Colonic mucosa (tissue), 4 donors: ENCODE measurements at places on chromosomes 3 and 15. TPM values are rescaled to one million over a fixed set of nuclear protein-coding genes. Genes with fewer than 3 reads are reported as not detected.

- DNase-seq, result no peak
- no peaks in the 10 kb centered on the region for H3K36me3 ChIP-seq
- H3K27ac ChIP-seq, result no peak overlapping the region
- no peak overlapping the region for H3K4me3 ChIP-seq
- H3K4me1 ChIP-seq, result no peaks in the 10 kb centered on the region
- H3K27me3 ChIP-seq, result no peaks in the 10 kb centered on the region
Observed at GRCh38 chr3:173690542-173691180, 293.1 kb downstream of the NLGN1 start.

GRCh38 chr3:40765884-40766283 lies 241.1 kb downstream of the ZNF621 start:
- no peak for DNase-seq
- H3K4me3 ChIP-seq, result no peak overlapping the region
- H3K36me3 ChIP-seq, result no peaks in the 10 kb centered on the region
- no peaks in the 10 kb centered on the region for H3K27me3 ChIP-seq
- peaks cover 4% of the 10 kb centered on the region for H3K4me1 ChIP-seq
- no peak overlapping the region for H3K27ac ChIP-seq

The ZNF106 gene
- 41.9 TPM for total RNA-seq

The STAB1 gene
- total RNA-seq, result 41.1 TPM

- H3K27me3 ChIP-seq, result no peaks in the 10 kb centered on the region
- no peak for DNase-seq
- no peak overlapping the region for H3K27ac ChIP-seq
- H3K4me1 ChIP-seq, result no peaks in the 10 kb centered on the region
- no peak overlapping the region for H3K4me3 ChIP-seq
- no peaks in the 10 kb centered on the region for H3K36me3 ChIP-seq
Observed at GRCh38 chr15:100429116-100429728, 87.4 kb upstream of the ADAMTS17 start.

The CSPG5 gene
- 0.74 TPM for total RNA-seq

DNA sequence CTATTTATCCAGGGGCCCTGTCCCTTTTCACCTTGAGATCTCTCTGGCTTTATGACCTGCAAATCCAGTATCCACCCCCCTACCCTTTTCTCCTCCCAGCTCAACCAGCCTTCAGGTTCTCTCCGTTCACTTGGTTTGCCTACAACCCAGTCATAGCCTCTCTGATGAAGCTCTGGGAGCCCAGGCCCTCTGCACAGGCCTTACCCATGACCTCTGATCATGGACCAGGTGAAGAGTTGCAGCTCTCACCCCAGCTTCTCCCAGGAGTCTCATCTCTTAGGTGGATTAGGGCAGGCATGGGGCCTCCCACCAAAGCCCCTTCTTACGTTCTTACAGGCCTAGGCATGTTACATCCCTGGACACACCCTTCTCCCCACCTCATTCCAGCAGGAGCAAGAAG lies 59.8 kb downstream of the EXOG start:
- H3K36me3 ChIP-seq, result no peaks in the 10 kb centered on the region
- H3K27me3 ChIP-seq, result no peaks in the 10 kb centered on the region
- H3K4me1 ChIP-seq, result no peaks in the 10 kb centered on the region
- no peak overlapping the region for H3K4me3 ChIP-seq
- no peak for DNase-seq

- H3K36me3 ChIP-seq, result no peaks in the 10 kb centered on the region
- DNase-seq, result no peak
- H3K27ac ChIP-seq, result no peak overlapping the region
- no peaks in the 10 kb centered on the region for H3K27me3 ChIP-seq
- H3K4me3 ChIP-seq, result no peak overlapping the region
- peaks cover 7% of the 10 kb centered on the region for H3K4me1 ChIP-seq
Observed at GRCh38 chr15:29682781-29683180, 139.5 kb downstream of the TJP1 start.

The PXYLP1 gene
- total RNA-seq, result 8.9 TPM

DNA sequence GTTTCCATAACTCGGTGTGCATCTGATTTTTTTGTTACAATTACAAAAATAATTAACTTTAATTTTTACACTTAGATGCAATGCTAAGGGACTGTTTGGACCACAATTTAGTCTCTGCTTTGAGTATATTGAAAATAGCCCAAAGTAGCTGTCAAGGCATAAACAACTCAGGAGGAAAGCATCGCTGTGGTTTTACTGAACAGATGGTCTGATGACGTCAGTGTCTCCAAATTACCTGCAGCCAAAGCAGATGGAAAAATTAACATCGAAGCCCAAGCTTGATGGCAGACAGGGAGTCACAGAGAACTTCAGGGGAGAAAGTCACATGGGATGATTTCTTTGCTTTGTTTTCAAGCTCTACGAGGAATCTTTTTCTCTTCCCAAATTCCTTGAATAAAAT lies 83.1 kb upstream of the PLCL2 start:
- no peaks in the 10 kb centered on the region for H3K4me1 ChIP-seq
- DNase-seq, result no peak
- H3K36me3 ChIP-seq, result no peaks in the 10 kb centered on the region
- no peaks in the 10 kb centered on the region for H3K27me3 ChIP-seq
- peak overlapping the region; percentile 22 for H3K27ac ChIP-seq
- no peak overlapping the region for H3K4me3 ChIP-seq

- H3K27me3 ChIP-seq, result no peaks in the 10 kb centered on the region
- no peaks in the 10 kb centered on the region for H3K36me3 ChIP-seq
- DNase-seq, result no peak
- H3K27ac ChIP-seq, result no peak overlapping the region
Observed at GRCh38 chr15:93823971-93824913, 407.1 kb upstream of the MCTP2 start.

- H3K4me3 ChIP-seq, result no peak overlapping the region
- H3K4me1 ChIP-seq, result no peaks in the 10 kb centered on the region
- H3K27me3 ChIP-seq, result no peaks in the 10 kb centered on the region
- H3K36me3 ChIP-seq, result no peaks in the 10 kb centered on the region
Observed at GRCh38 chr3:67044955-67045354, 46.8 kb downstream of the KBTBD8 start.

The HTD2 gene
- total RNA-seq, result 13.6 TPM

- no peak overlapping the region for H3K27ac ChIP-seq
- H3K4me3 ChIP-seq, result no peak overlapping the region
- no peak for DNase-seq
- no peaks in the 10 kb centered on the region for H3K4me1 ChIP-seq
- H3K27me3 ChIP-seq, result no peaks in the 10 kb centered on the region
- H3K36me3 ChIP-seq, result no peaks in the 10 kb centered on the region
Observed at GRCh38 chr3:30471066-30471465, 135.3 kb upstream of the TGFBR2 start.

The MAPK6 gene
- total RNA-seq, result 47.5 TPM

The ABTB1 gene
- total RNA-seq, result 14.9 TPM

DNA sequence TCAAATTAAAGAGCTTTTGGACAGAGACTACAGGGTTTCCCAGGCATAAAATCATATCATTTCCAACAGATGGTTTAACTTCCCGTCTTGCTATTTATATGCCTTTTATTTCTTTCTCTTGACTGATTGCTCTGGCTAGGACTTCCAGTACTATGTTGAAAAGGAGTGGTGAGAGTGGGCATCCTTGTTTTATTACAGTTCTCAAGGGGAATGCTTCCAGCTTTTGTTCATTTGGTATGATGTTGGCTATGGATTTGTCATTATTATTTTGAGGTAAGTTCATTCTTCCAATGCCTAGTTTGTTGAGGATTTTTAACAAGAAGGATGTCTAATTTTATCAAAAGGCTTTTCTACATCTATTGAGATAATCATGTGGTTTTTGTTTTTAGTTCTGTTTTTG lies 896.6 kb upstream of the CFAP20DC start:
- H3K27me3 ChIP-seq, result no peaks in the 10 kb centered on the region
- DNase-seq, result no peak
- H3K36me3 ChIP-seq, result no peaks in the 10 kb centered on the region
- no peaks in the 10 kb centered on the region for H3K4me1 ChIP-seq
- H3K4me3 ChIP-seq, result no peak overlapping the region
- no peak overlapping the region for H3K27ac ChIP-seq

DNA sequence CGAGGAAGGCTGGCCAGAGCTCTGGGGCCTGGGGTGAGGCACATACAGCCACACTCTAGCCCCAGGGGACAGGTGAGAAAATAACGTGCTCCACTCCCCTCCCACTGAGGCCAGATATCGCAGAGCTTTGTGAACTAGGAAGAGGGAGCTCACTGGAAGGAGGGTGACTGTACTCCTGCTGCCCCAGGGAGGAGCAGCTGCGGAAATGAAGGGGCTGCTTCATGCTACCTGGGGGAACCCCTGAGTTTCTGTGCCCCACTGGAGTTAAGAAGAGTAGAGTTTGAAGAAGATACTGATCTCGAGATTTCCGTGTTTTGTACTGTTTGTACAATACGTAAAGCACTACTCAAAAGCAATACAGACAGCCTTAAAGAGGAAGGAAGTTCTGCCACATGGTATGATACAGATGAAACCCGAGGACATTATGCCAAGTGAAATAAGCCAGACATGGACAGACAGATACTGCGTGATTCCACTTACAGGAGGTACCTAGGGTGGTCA lies 44.6 kb downstream of the CMTM6 start:
- no peaks in the 10 kb centered on the region for H3K36me3 ChIP-seq
- H3K4me3 ChIP-seq, result no peak overlapping the region
- DNase-seq, result no peak
- H3K4me1 ChIP-seq, result no peaks in the 10 kb centered on the region
- no peaks in the 10 kb centered on the region for H3K27me3 ChIP-seq
- H3K27ac ChIP-seq, result peak overlapping the region; percentile 69

The PATL2 gene
- total RNA-seq, result 2.6 TPM

- no peak overlapping the region for H3K4me3 ChIP-seq
- DNase-seq, result no peak
- H3K4me1 ChIP-seq, result no peaks in the 10 kb centered on the region
- no peak overlapping the region for H3K27ac ChIP-seq
- no peaks in the 10 kb centered on the region for H3K27me3 ChIP-seq
Observed at GRCh38 chr15:101710806-101711205, 13.5 kb downstream of the TARS3 start.
